ENCODE measurements at places on chromosomes 4 and X. TPM values are rescaled to one million over a fixed set of nuclear protein-coding genes. Genes with fewer than 3 reads are reported as not detected.

Gene ABLIM2
- total RNA-seq, result 0.32 TPM

Gene DOCK11
- 17.5 TPM for total RNA-seq

Gene TXK
- not detected for total RNA-seq

Gene DGAT2L6
- total RNA-seq, result not detected

Gene EXOC1
- 26.4 TPM for total RNA-seq

Gene ASB5
- total RNA-seq, result not detected

Gene MTMR8
- total RNA-seq, result not detected

Gene POF1B
- total RNA-seq, result not detected

Gene PARM1
- 4.3 TPM for total RNA-seq

Gene SLC10A7
- 6.3 TPM for total RNA-seq

Gene SLC38A5
- total RNA-seq, result 64.5 TPM

Gene CDS1
- 0.36 TPM for total RNA-seq

Gene AR
- total RNA-seq, result 1.6 TPM

Gene CFP
- total RNA-seq, result 0.18 TPM

Gene DCX
- not detected for total RNA-seq

Gene SYN1
- total RNA-seq, result 13.9 TPM

Gene PDLIM3
- 121 TPM for total RNA-seq

Gene PGK1
- 926 TPM for total RNA-seq

Gene IL9R
- total RNA-seq, result not detected

Gene ZFP42
- not detected for total RNA-seq
